ENCODE measurements at places on chromosomes 7 and 10.

DNA sequence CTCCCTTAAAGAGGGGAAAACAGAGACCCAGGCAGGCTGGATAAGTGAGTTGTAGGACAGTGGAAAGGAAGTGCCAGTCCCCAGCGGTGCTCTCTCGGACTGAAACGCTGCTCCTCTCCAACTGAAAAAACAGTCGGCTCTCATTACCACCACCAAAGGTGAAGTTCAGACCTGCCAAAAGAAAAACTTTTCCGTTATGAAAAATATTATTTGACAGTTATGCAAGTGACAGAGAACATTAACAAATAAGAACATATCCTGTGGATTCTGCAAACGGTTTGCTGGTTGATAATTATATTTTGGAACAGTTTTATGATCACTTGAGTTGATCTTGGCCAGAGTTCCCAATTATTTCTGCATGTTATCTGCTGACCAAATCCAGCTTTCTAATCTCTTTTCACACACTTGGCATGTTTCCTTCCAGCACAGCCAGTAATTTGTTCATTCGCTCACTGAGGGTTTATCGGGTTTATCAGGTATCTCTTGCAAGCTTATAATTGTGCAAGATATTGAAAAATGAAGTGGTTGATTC, 82.6 kb downstream of the PTPRE start:
- no peak for DNase-seq

- peak; percentile 32 for DNase-seq
Observed at GRCh38 chr7:25389489-25390106, 161.3 kb upstream of the NPVF start.

DNA sequence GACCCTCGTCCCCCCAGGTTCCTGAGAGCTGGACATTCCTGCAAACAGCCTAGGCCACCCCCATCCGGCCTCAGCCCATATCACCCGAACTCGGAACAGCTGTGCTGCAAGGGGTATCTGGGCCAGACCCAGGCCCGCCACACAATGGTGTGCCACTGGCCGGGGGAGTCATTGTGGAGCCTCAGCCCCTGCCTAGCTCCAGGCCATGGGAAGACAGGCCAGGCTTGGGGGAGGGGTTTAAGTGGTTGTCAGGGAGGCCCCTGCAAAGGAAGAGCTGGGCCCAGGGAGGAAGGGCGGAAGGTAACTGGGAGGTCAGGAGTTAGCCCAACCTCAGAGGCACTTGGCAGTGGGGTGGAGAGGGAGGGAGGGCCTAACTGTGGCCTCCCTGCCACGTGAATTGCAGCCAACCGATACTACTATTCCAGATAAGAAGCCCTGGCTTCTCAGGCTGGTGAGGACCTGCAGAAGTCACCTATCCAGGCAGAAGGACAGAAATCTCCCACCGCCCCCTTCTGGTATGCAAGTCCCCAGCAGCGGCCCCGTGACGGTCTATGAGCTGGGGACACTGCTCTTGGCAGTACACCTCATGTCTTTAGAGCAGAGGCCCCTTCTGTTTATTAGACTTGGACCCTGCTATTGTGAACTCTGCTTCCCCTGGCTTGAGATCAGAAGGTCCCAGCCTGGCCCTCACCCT, 26.8 kb downstream of the VSIR start:
- no peak for DNase-seq

DNA sequence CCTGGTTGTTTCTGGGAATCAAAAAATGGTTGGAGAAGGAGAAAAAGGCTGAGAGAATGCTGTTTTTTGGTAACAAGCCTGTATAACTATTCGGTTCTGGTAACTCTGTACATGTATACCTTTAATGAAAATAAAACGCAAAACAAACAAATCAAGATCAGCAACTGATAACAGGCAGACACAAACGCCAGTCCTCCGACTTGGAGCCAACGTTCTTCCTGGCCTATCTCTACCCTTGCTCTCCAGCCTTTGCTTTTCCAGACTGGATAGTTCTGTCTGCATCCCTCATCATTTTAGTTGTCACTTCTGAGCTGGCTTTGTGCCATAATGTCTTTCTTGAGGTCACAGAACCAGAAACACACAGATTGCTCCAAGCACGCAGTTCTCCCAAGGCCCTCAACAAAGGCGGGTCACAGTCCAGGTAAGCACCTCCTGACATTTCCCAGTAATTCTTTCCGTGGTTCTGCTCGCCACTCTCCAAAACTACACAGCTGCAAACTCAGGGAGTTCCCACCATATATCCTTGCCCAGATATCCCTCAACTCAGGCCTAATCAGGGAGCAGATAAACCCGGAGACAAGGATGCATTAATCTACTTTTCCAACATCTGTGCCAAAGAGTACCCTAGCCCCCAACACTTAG, 20.2 kb downstream of the HIP1 start:
- DNase-seq, result no peak

- DNase-seq, result no peak
Observed at GRCh38 chr7:8154272-8154671, 107.7 kb downstream of the ICA1 start.

DNA sequence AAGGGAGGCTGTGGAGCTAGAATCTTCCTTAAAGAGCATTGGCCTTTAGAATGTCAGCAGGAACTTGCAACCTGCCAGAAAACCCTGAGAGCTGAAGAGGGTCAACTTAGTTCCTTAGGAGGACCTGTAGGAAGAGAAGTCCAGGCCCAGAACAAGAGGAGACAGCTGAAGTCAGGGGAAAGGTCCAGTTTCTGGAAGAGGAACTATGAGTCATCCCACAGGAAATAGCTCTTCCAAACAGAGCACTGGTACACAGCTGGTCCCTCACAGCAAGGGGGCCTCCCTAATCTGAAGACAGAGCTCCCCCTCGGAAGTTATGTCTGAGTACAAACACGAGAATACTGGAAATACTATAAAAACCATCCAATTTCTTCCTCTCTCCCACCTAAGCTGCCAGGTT, 98.9 kb downstream of the HERPUD2 start:
- DNase-seq, result peak; percentile 20
